ENCODE measurements at places on chromosomes 3 and 15.

DNA sequence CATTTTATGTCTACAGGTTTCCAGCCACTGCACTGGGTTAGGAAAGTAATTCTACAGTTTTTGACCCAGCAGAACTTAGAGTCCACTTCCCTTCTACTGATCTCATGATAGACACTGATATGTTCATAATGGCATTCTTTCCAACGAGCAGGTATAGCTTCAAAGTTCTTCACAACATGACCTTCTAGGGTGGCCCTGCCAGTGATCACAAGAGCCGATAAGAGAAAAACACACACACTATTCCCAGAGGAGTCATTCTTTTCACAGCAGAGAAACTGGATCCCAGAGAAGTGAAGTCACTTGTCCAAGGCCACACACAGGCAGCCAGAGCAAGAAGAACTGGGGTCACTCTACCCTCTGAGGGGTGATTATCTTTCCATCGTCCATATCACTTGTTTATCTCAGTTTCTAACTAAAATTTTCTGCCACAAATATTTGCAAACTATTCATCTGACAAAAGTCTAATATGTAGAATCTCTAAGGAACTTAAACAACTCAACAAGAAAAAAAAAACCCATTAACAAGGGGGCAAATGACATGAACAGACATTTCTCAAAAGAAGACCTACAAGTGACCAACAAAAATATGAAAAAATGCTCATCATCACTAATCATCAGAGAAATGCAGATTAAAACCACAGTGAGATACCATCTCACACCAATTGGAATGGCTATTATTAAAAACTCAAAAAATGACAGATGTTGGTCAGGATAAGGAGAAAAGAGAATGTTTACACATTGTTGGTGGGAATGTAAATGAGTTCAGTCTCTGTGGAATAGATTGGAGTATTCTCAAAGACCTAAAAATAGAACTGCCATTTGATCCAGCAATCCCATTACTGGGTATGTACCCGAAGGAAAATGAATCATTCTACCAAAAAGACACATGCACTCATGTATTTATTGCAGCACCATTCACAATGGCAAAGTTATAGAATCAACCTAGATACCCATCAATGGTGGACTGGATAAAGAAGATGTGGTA lies 31.5 kb downstream of the SPTSSB start:
- DNase-seq: no peak

DNA sequence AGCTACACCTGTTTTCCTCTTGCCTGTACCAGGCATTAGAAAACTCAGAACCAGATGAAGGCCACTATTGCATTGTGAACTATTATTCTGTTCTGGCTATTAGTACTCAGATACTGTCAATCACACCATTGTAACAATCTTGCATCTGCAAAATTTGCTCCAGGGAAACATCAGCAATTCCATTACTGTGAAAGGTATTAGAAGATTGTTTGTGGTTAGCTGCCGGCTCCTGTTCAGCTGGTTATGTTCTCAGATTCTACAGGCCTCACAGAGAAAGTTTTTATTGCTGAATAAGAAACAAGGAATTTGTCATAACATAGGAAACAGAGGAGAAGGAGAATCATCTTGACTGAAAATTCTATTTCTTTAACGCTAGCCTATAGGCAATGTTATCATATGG lies 179.9 kb downstream of the PLOD2 start:
- peak; percentile 31 for DNase-seq

DNA sequence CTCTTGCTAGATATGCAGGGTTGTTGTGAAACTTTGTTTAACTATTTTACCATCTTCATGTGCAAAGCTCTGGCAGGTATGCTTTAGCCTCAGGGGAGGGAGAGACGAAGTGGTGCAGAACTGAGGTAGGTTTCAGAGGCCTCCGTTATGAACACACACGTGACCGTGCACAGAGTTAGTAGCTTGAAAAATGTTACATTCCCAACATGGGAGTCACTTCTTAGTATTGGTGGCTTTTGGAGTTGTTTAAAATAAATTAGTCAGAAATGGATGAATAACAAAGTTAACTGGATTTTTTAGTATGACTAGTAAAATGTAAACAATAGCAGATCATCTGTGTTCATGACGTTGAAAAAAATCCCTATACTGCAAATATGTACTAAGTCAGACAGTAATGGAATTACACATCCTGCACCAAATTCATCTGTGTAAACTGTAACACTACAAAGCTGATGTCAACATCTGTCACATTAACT lies 279.6 kb downstream of the KLF13 start:
- DNase-seq: peak; percentile 64

- peak; percentile 47 for DNase-seq
Observed at GRCh38 chr3:160477750-160478149, 28.2 kb upstream of the TRIM59 start.

GRCh38 chr3:133860519-133860918 lies 35.2 kb downstream of the RAB6B start:
- no peak for DNase-seq

- no peak for DNase-seq
Observed at GRCh38 chr3:1191026-1191425, 98.2 kb downstream of the CNTN6 start.

DNA sequence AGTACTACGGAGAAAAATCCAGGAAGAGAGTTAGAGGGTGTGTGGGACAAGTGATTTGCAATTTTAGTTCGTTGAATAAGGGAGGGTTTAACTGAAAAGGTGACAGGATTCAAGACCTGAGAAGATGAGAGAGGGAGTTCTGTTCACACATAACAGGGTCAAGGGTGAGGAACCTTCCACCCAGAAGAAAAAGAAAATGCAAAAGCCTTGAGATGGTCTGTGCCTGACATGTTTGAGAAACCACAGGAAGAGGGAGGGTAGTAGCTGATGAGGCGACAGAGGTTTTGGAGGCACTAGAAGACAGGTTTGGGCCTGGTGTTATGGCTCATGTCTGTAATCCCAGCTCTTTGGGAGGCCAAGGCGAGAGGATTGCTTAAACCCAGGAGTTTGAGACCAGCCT lies 591 bp upstream of the SLC25A20 start:
- no peak for DNase-seq
